T-helper 9 cell (primary cell): ENCODE measurements at places on chromosomes 5 and 9.

GRCh38 chr9:125374443-125375309, 113.0 kb downstream of the GAPVD1 start:
- peak; percentile 38 for DNase-seq

GRCh38 chr9:137109250-137110146, 5.0 kb downstream of the DPP7 start:
- DNase-seq, result no peak

DNA sequence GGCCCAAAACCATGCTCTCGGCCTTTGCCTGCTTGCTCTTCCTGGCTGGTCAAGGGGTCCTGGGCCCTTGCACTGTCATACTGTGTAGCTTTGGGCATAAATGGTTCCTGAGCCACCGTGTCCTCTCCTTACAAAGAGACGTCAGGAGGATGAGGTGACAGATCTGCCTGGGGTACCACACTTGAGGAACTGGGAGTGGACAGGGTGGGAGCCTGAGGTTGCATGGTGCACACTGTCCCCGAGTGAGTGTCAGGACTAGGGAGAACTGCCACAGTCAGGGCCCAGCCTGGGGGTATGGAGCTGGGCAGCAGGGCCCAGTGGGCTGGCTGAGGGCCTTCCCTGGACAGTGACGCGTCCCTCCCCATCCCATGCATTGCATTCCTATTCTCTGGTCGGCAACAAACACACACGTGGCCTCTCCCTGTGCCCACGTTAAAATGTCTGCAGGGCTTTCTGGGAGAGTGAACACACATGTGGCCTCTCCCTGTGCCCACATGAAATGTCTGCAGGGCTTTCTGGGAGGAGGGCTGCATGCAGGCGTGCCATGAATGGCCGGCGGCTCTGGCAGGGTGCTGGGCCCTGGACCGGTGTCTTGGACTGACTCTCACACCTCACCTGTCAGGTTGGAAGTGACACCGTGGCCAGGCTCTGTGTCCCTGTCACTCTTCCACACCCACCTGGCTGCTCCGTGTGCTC, 122.1 kb upstream of the COL5A1 start:
- no peak for DNase-seq

DNA sequence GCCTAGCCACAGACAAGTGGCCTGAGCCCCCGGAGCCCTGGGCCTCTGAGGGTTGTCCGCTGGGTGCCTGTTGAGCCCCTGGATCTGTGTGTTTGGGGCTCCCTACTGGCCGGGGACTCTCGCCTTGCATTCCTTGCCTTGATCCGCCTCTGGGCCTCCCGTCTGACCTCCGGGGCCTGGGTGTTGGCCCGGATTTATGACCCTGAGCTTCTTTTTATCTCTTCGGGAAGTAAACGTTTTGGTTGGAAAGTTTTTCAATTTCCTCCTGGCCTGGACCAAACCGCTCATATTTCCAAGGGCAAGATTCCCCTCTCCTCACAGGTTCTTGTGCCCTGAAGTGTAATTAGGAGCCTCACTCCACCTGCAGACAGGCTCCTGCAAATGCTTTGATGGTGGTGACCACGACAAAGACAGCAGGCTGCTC, 69.3 kb upstream of the EGFLAM start:
- no peak for DNase-seq

DNA sequence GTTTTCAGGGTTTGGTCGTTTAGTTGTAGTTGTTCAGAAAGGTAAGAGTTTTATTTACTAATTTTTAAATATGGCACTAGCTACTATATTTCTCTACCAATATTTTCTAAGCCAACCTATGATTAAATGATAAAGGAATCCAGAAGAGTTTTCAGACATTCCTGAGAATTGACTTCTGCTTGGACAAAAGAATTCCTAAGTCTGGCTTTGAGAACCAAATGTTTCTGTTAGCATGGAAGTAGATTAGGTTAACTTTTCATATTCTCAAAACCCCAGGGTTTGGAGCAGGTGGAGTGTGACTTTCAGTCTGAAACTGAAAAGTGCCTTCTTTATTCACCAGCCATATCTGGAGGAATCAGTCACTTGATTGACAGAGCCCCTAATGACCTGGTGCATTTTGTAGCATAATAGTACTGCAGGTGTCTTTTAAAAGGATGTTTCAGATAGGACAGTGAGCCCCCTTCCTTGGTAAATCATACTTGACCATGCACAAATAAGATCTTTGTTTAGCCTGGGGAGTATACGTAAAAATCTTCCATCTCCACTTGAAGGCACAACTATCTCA, 457.0 kb upstream of the ZNF462 start:
- DNase-seq, result no peak

DNA sequence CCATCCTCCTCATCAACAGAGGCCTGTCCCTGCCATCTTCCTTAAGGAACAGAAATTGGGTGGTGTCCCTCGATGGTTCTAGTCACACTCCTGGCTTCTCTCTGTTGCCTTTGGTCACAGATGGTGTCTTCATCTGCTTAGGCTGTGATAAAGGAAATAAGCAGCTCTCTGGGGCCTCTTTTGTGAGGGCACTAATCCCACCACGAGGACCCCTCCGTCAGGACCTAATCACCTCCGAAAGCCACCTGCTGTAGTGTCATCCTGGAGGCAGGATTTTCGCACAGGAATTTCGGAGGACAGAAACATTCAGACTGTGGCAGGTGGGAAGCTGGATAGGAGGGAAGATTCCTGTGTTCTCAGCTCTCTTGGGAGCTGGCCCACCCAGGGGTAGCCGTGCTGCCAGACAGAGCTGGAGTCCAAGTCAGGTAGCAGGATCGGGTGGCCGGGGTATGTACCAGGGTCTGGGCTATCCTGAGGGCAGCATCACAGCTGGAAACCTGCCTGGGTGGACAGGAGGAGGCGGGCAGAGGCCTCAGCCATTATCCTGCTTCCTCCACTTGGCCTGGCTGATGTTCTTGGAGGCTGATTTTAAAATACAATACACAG, 59.5 kb downstream of the ANKRD33B start:
- no peak for DNase-seq

DNA sequence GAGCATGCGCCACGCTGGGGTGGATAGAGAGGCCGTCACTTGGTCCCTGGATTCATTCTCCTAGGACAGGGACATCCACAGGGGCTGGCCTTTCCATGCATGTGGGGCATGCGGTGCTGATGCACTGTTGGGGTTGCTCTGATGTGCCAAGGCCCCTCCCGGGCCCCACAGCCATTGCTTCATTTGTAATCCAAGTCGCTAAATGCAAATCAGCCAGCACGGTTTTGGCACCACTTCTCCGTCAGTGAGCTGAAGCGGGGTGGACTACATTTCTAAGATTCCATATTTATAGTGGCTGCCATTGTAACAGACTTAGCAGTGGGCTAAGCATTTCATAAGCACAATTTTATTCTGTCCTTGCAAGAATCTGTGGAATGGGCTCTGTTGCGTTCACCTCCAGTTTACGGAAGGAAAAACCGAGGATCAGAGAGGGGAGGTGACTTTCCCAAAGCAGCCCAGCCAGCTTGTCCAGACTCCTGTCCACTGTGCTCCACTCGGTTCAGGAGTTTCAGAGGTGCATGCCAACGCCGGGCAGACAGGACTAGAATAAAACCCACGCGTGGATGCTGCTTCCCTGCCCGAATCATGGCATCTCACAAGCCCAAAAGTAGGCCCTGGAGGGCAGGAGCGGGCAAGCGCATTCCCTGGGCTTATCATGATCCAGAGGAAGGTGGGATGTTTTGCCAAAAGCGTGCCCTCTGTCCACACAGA, 102.6 kb upstream of the COL5A1 start:
- DNase-seq, result no peak

- no peak for DNase-seq
Observed at GRCh38 chr5:133948721-133949120, 19.7 kb downstream of the C5orf15 start.

- no peak for DNase-seq
Observed at GRCh38 chr5:9658706-9659105, 28.6 kb upstream of the TAS2R1 start.

- no peak for DNase-seq
Observed at GRCh38 chr5:115983519-115983918, 21.2 kb downstream of the LVRN start.

DNA sequence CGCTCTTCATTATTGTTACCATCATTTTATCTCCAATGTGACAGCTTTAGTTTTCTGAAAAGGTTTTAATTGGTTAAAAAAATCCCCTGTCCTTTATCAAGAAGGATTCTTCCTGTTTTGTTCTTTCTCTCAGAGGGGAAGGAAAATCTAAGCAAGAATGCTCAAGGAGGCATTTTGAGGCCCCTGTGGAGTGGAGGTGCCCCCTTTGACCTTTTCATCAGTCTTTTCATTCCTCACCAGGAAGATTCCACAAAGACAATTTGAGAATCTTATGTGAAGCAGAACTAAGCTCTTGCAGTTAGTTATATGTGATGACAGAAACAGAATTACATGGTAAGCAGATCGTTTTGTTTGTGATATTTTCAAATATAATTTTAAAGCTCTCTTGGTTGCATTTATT, 489.6 kb downstream of the MAN2A1 start:
- DNase-seq, result no peak

DNA sequence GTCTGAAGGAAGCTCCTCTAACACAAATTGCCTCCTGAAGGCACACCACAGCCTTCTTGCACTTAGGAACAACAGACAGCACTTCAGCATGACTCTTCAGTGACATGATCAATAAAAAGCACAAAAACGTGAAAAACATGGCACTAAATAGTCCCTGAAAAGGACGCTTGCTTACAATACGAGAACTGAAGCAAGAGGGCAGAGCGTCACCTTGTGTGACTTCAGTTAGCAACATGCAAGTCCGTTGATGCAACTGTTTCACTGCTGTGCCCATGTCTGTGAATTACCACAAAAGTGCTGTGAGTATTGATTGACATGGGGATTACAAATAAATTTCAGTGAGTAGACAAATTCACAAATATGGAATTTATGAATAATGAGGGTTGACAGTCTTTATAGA, 219.9 kb upstream of the GAS1 start:
- no peak for DNase-seq

DNA sequence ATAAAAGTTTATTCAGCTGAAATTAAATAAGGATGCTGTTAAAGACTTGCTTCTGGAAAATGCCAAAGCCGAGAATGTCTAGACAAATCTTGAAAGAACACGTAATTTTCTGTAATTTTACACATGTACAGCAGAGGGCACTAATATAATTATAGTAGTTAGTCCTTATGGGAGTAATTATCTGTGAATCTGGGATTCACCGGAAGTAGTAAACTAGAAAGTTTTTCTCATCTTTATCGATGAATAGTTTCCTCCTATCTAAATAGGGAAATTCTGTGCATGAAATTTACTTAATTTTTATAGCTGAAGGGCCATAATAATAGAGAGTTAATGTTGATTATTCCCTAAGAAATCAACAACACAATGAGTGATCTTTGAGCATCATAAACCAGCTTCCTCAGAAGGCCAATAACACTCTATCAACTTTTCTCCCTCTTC, 18.4 kb upstream of the CNTLN start:
- no peak for DNase-seq

GRCh38 chr5:111635916-111636570, 121.0 kb downstream of the NREP start:
- no peak for DNase-seq

DNA sequence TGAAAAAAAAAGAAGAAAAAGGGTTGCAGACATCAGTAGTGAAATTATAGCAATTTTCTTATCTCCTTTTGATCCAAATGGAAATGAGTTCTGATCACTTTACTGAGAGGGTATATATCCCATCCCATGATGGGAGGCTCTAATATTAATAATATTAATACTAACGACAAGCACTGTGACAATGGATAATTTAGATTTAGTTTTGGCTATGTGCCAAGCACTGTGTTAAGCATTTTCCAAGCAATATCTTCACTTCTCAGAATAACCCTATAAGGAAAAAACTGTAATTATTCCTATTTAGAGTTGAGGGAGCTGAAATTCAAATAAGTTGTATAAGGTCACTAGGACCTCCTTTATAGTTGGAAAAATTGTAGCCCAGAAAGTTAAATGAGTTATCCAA, 58.4 kb upstream of the ASTN2 start:
- DNase-seq, result no peak
